ENCODE measurements at places on chromosomes 1 and 21.

GRCh38 chr1:209691237-209691636 lies 13.4 kb upstream of the HSD11B1 start:
- no peak for DNase-seq

DNA sequence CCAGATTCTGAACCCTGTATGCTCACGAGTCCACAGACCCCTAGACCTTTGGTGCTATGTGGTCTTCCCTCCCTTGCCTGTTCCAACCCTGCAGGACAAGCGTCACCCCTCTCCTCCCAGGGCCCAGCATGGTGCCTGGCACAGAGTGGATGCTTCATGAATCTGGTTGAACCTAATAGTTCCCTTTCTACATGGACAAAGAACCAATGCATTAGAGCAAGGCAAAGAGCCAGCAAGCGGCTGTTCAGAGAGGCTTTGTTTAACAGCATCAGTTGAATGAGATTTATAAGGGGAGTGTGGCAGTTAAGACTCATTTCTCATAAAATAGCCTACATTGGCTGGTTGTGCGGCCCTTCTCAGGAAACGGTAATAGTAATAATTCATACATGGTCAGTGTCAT lies 14.9 kb downstream of the SLC26A9 start:
- DNase-seq, result no peak

DNA sequence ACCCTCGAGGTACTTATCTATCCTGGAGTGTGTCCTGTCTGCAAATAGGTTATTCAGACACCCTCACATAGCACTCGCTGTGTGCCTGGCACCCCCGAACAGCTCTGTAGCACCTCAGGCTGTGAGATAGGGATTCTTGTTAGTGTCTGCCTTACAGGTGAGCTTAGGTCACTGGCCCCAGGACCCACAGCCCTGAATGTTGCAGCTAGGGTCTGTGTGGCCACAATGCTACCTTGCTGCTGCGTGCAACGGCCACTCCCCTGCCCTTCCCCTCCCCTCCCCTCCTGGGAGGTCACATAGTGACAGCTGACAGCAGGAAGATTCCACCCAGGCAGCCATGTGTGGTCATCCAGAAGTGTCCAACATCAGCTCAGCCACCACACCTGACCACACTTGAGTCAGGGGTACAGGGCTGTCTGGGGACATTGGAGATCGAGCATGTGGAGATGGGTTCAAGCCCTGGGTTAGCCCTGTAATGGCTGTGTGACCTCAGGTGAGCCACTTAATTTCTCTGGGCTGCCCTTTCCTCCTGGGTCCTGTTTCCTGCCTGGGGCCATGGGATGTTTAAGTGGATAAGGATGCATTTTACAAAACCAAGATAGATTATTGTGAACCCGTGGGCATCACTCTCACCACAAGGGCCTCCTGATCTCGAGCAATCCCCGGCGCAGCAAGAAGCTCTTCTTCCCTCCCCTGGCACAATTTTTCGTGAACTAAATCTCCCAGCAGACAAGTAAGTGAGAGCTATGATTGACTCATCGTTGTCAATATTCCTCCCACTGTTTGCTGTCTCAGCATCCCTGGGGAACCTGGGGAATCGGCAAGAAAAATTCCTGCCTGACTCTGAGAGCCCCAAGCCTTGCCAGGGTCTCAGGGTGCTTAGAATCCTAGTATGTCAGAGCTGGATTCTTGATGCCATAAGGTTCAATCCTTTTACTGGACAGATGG lies 208.7 kb downstream of the PTPRU start:
- DNase-seq, result no peak

- DNase-seq, result no peak
Observed at GRCh38 chr1:17553975-17554700, 14.6 kb downstream of the ARHGEF10L start.

- DNase-seq, result no peak
Observed at GRCh38 chr1:211598514-211598913, 19.6 kb upstream of the SLC30A1 start.

DNA sequence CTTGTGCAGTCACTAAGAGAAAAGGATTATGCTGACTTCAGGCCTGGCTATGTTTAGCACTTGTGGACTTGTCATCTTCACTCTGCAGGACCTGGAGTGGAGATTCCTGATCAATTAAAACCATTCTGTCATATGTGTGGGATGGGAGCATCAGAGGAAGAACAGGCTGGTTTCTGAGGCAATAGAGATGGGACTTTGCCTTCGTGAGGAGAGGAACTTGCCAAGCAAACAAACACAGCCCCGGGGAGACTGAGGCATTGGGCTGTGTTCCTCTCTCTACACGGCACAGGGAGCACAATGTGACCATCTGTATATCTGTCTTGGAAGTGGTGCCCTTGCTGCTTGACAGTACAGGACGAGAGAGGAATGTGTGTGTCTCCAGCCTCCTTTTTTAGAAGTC lies 23.1 kb downstream of the VASH2 start:
- no peak for DNase-seq

DNA sequence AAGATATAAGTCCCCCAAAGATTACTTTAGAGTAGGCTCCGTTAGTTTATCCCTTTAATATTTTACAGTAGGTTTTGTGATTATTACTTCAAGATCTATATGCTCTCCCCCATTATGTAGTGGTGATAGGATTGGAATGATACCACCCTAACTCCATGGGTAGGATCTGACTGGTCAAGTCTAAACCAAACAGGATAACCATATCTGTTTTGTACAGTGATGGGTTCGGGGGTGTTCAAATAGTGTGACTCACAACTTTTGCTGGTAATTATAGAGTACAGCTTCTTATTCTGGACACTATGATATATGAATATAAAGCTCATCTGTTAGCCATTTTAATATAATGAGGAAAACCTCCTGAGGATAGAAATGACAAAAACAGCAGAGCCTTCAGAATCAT lies 85.8 kb upstream of the GFI1 start:
- DNase-seq, result no peak

DNA sequence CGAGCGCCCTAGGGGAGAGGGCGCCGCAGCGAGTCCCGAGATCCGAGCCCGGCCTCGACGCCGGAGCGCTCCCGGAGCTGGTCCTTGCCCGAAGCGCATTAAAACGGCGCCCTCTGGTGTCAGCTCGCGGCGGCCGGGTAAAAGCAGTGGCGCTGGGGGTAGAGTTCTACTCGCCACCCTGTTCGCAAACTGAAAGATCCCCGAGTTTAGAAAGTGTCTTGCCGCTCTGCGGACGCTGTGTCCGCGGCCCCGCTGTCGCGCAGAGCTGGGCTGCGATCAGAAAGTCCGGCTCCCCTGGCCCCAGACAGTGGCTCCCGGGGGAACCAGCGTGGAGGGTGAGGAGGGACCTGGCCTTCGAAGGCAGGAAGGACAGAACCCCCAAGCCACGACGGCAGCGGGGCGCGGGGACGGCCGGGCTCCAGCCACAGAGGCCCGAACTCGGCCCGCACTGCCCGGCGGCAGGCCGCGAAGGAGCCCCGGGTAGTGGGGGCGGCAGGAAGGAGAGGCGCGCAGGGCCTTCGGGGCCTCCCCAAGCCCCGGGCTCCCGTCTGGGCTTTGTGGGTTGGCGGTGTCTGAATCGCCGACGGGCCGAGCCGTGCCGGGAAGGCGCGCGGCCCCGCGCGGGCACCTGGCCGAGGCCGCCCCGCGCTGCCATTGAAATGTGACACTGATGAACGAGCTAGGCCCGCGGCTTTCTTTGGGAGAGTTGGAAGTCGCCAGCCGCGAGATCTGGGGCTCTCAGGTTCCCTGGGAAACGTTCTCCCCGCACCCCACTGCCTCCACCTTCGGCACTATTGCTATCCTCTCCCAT lies 39.1 kb upstream of the NFIA start:
- peak; percentile 85 for DNase-seq

- no peak for DNase-seq
Observed at GRCh38 chr21:39014747-39015146, 168.5 kb downstream of the PSMG1 start.

GRCh38 chr1:246827396-246827795 lies 103.2 kb downstream of the SCCPDH start:
- no peak for DNase-seq

DNA sequence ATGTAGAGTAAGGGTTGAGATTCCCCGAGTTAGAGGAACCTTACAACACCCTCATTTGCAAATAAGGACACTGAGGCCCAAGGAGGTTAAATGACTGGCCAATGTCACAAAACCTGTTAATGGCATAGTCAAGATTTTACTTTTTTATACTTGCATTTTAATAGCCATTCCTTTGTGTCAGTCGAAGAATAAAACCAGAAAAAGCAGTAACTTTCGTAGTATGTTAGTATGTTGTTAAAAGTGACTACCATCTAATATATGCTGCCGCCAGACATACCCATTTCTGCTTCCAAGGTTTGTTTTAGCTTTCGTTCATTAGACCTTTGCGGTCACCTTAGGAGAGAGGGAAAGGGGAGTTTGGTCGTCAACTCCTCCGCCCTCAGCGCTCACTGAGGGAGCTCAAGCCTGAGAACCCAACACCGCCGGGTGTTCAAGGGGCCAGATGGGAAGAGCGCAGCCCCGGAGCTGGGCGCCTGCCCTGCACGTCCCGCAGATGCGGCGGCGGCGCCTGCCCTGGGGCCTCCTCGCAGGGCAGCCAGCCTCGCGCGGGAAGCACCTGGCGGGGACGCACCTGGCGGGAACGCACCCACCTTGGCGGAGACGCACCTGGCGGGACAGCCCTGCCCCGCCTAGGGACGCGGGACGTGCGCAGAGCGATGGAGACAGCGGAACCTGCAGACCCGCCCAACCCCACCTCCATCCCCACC lies 466 bp downstream of the VPS26C start:
- DNase-seq, result peak; percentile 35

DNA sequence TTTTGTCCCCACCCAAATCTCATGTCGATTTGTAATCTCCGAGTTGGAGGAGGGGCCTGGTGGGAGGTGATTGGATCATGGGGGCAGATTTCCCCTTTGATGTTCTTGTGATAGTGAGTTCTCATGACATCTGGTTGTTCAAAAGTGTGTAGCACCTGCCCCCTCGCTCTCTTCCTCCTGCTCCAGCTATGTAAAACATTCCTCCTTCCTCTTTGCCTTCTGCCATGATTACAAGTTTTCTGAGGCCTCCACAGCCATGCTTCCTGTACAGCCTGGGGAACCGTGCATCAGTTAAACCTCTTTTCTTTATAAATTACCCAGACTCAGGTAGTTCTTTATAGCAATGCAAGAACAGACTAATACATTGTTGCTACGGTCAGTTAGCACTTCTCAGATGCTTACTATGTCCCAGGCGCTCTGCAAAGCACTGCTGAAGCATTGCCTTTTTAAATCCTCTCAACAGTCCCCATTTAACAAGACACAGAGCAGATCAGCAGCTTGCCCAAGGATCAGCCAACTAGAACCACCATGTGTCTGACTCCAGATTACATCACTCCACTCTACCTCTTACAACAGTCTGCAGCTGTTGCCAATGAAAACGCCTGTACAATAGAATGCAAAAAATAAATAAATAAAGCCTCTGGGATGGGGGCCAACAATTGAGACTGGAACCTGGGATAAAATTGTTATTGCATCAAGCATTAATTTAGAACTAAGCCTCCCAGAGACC lies 52.4 kb upstream of the USP1 start:
- DNase-seq, result no peak

DNA sequence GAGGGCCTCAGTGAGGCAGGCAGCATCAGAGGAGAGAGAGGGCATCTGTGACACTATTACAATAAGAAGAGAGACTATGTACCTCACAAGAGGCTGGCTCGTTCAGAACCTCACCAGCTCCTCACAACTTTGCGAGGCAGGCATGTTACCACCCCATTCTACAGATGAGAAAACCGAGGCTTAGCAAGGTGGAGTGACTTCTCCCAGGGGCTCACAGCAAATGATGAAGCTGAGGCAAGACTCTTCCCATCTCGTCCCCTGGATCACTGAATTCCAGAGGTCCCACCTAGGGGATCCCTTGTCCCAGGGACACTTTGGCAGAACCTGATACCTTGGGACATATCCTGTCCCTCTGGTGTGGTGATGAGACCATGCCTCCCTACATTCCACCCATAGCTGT lies 64.4 kb downstream of the DISP3 start:
- DNase-seq, result no peak

DNA sequence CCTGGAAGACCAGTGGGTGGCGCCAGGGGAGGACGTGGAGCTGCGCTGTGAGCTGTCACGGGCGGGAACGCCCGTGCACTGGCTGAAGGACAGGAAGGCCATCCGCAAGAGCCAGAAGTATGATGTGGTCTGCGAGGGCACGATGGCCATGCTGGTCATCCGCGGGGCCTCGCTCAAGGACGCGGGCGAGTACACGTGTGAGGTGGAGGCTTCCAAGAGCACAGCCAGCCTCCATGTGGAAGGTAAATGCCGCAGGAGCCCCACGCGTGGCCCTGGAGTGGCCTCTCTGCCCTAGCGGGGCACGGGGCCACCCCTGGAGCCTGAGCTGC lies 75.2 kb downstream of the OBSCN start:
- no peak for DNase-seq

DNA sequence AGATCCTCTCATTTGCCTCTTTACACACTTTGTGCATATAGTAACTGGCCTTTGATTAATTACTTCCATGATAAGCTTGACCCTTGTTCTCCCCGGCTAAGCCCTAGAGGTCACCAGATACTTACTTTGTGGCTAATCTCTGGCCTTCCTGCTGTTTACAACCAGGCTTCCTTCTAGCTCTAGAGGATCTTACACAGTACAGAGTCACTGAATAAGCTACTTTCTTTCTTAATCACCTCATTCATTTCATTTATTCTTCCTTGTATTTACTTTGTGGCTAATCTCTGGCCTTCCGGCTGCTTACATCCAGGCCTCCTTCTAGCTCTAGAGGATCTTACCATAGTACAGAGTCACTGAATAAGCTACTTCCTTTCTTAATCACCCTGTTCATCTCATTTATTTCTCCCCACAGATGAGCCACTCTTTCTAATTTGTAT lies 144.3 kb upstream of the C1orf21 start:
- DNase-seq, result no peak

- DNase-seq, result no peak
Observed at GRCh38 chr1:34777519-34778321, 3.3 kb upstream of the GJB3 start.

- DNase-seq, result no peak
Observed at GRCh38 chr1:26978901-26979300, 14.6 kb upstream of the TRNP1 start.

- DNase-seq, result no peak
Observed at GRCh38 chr1:112614460-112615065, 4.4 kb downstream of the ST7L start.

- no peak for DNase-seq
Observed at GRCh38 chr1:177392336-177392735, 221.6 kb downstream of the BRINP2 start.

DNA sequence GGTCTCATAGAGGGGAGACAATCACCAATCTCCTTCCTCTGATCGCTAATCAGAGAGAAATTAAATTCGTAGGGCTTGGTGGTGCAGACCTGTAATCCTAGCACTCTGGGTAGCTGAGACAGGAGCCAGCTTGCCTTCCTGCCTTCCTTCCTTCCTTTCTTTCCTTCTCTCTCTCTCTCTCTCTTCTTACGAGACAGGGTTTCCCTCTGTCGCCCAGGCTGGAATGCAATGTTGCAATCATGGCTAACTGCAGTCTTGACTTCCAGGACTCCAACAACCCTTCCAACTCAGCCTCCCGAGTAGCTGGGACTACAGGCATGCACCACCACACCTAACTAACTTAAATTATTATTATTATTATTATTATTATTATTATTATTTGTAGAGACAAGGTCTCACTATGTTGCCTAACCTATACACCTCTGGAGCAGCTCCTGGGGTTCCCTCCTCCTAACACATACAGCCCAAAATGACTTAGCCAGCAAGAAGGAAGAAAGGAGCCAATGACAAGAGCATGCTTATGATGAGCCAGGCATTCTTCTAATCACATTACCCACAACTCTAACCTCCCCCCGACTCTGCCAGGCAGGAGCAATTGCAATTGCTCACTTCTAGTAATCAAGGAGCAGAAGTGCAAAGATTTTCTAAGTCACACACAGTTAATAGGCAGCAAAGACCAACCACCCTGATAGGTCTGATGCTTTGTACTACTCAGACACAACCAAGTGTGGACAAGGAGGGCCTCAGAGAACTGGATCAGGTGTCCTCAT lies 105.4 kb upstream of the F3 start:
- no peak for DNase-seq
